ENCODE measurements at places on chromosomes 2 and 18.

DNA sequence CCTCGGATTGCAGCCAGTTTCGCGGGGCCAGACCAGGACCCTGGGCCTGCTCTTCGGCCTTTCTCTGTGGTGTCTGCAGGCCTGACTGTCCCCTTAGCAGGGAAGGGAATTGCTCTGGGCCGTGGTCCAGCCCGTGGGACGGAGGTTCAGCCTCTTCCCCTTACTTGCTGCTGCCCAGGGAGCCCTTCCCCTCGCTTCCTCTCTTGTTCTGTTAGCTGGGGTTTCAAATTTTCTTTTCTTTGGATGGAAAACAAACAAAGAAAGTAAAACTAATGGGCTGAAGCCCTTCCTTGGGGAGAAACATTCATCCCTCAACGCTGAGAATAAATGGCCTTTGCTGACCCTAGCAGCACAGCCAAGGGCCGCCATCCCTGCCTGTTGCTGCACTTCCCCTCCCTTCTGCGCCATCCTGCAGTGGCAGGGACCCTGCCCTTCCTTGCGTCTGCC, 52.4 kb downstream of the ASAP2 start:
- DNase-seq, result no peak

GRCh38 chr2:54524226-54524991, 68.3 kb downstream of the SPTBN1 start:
- DNase-seq, result no peak

GRCh38 chr2:6392966-6393365, 472.7 kb downstream of the CMPK2 start:
- no peak for DNase-seq

DNA sequence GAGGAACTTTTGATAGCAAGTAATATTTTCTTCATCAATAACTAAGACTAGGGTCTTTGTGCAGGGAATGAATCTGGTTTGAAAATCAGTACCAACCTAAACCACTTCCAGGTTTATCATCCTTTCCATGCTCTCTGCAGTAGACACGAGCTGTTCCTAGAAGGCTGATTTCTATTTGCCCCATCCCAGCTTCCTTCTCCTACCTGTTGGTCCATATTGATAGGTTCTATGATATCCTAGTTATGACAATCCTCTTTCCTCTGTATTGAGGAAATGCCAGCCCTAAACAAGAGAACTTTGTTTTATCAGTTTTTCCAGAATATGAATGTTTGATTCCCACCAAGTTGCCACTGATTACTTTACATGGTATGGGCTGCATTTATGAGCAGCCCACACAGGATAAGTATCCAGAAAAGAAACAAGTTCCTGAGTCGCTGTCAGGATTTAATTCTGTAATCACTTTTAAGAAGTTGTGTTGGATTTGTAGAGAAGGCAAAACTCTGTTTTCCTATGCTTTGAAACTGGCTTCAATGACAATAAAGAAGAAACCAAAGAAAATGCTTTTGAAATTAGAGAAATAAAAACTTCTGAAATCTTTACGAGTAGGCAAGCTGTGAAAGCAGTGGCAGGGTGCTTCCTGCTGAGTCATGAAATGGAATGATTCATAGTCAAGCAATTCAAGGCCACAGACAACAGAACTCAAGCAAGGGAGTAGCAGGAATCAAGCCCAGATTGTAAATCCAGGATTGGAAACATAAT, 37.3 kb upstream of the TANK start:
- no peak for DNase-seq

- no peak for DNase-seq
Measured at GRCh38 chr2:84741182-84741822, 139.6 kb downstream of the TRABD2A start.

DNA sequence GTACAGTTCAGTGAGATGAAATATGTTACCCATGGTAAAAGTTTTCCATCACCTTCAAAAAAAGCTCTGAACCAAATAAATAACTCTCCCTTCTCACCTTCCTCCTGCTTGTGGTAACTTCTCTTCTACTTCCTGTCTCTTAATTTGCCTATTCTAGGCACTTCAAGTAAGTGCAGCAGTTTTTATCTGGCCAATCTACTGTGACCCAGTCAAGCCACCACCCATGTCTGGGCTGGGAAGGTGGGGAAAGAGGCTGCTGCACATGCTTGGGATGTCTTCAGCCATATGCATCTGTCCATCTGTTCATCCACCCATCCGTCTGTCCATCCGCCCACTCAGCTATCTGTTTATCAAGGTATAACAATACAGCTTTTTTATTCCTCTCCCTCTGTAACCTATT, 31.6 kb downstream of the ZNF532 start:
- DNase-seq, result no peak

GRCh38 chr2:172496160-172496608, 59.7 kb upstream of the PDK1 start:
- DNase-seq, result no peak

DNA sequence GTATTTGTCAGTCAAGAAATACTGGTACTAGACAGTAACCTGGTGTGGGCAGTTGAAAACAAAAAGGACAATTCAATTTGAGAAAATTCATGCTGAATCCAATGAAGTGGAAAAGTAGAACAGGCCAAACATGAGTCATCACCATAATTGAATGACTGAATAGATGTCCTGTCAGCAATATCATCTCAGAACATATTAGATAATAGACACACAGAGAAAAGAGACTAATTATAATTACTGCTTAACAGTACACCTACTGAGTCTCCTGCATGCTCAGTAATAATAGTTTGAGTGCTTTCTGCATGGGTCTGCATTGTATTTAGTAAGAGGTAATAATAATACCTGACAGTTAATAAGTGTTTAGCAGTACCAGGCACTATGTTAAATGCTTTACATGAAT, 138.6 kb upstream of the ZC3H15 start:
- DNase-seq, result peak; percentile 75

GRCh38 chr2:58019229-58019628, 27.4 kb upstream of the VRK2 start:
- no peak for DNase-seq

GRCh38 chr2:68352651-68353391, 12.3 kb upstream of the PLEK start:
- DNase-seq, result no peak

- DNase-seq, result no peak
Measured at GRCh38 chr2:42962508-42962953, 170.1 kb upstream of the HAAO start.

GRCh38 chr2:150484006-150484405, 3.5 kb downstream of the RND3 start:
- no peak for DNase-seq

DNA sequence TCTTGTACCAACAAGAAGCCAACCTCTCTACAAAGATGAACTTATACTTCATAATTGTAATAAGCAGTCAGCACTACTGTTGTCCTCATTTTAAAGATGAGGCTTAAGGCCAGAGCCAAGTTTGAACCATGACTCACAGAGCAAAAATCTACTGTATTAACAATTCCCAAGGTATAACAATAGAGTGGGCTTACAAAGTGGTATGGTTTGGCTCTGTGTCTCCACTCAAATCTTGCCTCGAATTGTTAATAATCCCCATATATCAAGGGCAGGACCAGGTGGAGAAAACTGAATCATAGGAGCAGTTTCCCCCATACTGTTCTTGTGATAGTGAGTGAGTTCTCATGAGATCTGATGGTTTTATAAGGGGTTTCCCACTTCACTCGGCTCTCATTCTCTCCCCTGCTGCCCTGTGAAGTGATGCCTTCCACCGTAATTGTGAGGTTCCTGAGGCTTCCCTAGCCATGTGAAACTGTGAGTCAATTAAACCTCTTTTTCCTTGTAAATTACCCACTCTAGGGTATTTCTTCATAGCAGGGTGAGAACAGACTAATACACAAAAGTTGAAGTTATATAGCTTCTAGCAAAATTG, 19.5 kb downstream of the MRPL44 start:
- DNase-seq, result no peak

DNA sequence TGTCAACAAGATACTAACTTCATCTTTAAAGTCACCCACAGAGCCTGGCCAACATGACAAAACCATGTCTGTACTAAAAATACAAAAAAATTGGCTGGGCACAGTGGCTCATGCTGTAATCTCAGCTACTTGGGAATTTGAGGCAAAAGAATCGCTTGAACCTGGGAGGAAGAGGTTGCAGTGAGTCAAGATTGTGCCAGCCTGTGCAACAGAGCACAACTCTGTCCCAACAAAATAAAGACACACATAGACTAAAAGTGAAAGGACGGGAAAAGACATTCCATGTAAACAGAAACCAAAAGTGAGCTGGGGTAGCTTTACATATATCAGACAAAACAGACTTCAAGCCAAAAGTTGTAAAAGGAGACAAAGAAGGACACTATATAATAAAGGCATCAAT, 34.8 kb downstream of the USP34 start:
- no peak for DNase-seq

- DNase-seq, result no peak
Measured at GRCh38 chr18:78736015-78736690, 243.5 kb upstream of the SALL3 start.

DNA sequence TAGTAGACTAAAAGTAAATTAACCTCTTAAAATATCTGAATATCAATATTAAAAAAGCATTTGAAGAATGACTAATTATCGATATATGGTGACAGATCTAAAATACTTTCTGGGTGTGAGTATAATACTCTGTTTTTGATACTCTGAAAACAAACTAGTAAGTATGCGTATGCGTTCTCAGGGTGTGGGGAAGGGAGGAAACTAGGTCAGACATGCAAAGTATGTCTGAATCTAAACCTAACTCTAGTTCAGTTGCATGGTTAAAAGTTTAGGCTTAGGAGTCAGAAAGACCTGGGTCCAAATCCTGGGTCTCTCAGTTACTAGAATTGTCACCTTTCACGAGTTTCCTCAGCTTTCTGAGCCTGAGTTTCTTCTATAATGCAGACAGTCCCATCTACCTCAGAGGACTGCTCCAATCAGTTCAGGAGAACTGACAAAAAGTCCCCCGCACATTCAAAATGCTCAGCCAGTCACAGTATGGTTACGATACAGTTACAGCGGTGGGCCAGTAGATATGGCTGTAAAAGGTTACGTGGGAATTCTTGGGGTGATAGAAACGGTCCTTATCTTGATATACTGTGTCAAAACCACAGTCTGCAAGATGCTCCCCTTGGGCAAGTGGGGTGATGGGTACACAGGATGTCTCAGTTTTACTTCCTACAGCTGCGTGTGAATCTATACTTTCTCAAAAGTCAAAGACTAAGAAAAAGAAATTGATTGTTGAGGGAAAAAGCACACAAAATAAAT, 29.2 kb downstream of the UNC50 start:
- no peak for DNase-seq

DNA sequence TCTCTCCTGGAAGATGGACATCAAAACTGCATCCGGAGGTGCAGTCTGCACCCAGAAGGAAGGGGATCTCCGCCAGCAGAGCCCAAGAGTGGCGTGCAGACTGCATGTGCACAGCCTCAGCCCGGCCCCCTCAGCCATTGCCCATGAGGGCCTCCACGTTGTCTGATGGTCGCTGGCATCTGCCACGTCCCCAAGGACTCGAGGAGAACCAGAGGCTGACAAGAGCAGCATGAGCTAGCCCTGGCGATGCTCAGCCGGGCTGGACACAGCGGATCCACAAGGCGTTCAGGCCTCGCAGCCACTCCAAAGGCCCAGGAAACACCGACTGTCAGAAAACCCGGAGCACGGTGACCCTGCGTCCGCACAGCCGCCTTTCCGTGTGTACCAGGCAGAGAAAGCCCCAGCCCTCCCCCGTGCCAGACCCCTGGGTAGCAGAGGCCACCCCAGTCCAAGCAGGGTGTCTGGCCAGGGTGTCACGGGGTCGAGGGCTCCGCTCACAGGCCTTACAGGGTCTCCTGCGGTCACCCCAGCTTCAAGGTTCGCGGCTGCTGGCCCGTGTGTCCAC, 48.3 kb downstream of the SLC66A2 start:
- DNase-seq, result no peak

- no peak for DNase-seq
Measured at GRCh38 chr18:41537666-41538065, 417.4 kb upstream of the PIK3C3 start.

DNA sequence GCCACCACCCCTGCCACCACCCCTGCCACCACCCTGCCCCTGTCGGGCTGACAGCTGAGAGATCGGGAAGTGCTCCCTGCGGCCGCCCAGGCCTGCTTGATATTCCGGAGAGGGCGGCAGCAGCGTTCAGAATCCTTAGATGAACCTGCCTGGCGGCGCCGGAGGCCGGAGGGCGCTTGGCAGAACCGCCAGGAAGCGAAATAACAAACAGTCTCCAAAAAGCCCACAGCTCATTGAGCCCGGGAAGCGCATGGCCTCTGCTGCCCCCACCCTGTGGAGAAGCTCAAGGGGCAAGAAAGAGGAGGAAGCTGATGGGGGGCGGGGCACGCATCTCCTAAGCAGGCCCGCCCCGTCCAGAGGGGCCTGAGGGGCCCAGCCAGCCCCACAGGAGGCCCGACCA, 92.2 kb upstream of the MBOAT2 start:
- DNase-seq, result no peak

GRCh38 chr2:15591373-15591691, 336 bp upstream of the DDX1 start:
- DNase-seq, result no peak

- DNase-seq, result no peak
Measured at GRCh38 chr2:44071454-44072046, 75.8 kb upstream of the LRPPRC start.

- DNase-seq, result no peak
Measured at GRCh38 chr2:196827356-196827755, 18.2 kb upstream of the C2orf66 start.

DNA sequence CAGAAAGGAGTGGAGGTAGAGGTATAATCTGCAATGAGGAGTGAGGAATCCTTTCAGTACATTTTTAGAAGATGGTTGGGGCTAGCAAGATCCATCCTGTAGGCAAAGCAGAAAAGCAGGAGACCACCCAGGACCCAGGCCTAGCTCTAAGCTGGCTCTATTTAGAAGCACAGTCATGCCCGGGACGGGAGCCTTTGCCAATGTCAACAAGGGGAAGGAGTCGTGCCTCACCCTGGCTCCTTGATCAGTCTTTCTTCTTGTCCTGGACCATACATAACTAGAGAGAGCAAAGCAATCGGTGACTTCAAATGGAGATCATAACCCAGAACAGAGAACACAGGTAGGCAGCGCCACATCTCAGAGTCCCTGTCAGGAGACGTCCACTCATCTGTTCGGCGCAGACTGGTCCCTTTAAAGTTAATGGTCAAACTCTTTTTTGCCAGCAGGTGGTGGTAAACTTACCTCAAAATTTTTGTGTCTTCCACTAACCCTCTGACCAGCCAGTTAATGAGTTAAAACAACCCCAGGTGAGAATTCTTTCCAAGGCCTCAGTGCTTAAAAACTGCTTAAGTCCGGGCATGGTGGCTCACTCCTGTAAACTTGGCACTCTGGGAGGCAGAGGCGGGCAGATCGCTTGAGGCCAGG, 8.0 kb downstream of the MC5R start:
- peak; percentile 9 for DNase-seq

All from NCI-H1105 treated with DMSO at 0.1 percent for 48 hours (cell line).